HuH-7.5 (cell line): ENCODE measurements at places on chromosomes 13 and 19.

DNA sequence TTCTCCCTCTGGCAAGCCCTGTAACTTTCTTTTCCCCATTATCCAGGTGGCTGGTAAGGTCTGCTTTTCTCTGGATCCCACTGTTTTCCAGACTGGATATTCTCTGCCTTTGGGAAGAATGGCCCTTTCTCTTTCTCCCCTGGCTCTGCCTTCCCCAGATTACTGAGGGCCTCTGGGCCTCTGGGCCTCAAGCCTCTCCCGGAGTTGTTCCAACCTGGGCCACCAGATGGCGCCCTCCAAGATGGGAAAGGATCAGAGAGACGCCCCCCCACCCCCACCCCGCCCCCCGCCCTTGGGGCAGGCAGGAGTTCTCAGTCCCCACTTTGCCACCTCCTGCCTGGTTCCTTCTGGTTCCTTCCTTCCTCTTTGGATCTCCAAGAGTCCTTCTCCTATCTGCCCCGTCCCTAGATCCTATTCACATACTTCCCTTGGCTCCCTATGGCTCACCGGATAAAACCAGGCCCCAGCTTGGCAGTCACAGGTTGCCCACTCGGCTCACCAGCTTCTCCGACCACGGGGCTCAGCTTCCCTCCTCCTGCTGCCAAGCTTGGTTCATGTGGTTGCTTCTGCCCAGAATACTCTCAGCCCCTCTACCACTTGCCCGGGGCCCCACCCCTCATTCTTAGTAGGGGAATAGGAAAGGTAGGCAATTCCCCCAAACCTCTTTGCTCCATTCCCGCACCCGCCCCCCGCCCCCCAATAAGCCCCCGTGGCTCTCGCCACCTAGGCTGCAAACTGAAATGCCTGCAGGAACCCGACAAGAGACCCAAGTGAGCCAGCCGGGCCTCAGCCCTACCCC lies 13.1 kb downstream of the EPS8L1 start:
- DNase-seq, result peak; percentile 96

DNA sequence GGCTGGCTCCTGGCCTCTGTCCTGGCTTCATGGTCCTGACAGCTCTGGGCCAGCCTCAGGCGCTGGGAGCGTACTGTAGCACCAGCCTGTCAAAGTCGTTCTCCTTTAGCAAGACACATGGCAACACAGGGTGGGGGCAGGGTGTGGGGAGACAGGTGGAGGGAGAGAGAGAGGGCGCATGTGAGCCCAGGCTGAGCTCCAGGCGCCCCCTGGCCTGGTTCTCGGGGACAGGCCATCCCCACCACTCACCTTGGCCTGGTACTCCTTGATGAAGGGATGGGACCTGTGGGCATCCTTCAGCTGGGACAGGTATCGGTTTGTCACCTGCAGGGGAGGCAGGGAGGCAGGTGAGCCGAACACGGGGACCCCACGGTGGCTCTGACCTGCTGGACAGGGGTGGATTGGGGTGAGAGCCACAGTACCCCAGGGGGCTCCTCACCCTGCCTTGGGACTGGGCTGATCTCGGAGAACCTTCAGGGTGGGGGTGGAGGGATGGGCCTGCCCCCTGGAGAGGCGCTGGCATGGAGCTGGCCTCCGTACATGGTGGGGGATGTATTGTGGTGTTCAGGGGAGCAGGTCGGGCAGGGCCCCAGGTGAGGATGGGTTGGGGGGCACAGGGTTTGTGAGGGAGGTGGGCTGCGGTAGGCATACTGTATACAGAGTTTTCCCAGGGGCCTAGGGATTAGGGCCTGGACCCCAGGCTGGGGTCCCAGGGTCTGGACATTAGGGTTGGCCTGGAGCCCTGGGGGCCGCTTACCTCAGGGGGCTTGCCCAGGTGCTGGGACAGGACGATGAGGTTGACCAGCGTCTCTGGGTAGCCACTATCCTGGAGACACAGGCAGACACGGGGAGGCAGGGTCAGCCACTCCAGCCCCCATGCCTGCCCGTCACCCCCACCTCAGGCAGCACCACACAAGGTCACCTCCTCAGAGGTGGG lies 3.9 kb upstream of the CERS1 start:
- DNase-seq, result no peak

DNA sequence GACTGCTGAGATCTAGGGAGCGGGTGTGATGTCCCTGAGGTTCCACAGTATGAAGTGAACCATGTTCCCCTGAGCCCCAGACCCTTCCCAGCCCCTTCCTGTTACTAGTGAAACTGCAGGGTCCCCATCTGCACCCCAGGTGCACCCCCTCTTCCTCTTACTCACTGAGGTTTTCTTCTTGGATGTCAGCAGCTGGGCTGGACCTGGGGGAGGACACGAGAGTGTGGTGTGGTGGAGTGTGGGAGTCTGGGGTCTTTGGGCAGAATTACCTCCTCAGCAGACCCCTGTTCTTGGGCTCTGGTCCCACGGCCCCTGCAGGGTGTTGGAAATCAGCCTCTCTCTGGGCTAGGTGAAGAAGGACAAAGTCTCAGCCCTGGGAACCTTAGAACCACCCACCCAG lies 3.3 kb upstream of the LILRA6 start:
- no peak for DNase-seq

GRCh38 chr19:43499042-43499441 lies 5.5 kb downstream of the PHLDB3 start:
- peak; percentile 98 for DNase-seq

GRCh38 chr13:29508876-29509252 lies 86.6 kb downstream of the SLC7A1 start:
- DNase-seq, result no peak

- DNase-seq, result no peak
Measured at GRCh38 chr19:23698711-23699520, 11.9 kb upstream of the ZNF675 start.

- no peak for DNase-seq
Measured at GRCh38 chr19:48419158-48419920, 25.9 kb downstream of the GRIN2D start.

GRCh38 chr19:18203408-18203862 lies 407 bp downstream of the RAB3A start:
- DNase-seq, result no peak
